ENCODE measurements at places on chromosomes 3 and 15. TPM values are rescaled to one million over a fixed set of nuclear protein-coding genes. Genes with fewer than 3 reads are reported as not detected.

The GRIP2 gene
- 1.5 TPM for total RNA-seq

The NEDD4 gene
- 96.6 TPM for total RNA-seq

The FRMD4B gene
- 0.70 TPM for total RNA-seq

The PLS1 gene
- total RNA-seq: 9.7 TPM

The SLC6A20 gene
- 0.04 TPM for total RNA-seq

The ST3GAL6 gene
- 1.1 TPM for total RNA-seq

The SAMD7 gene
- not detected for total RNA-seq

The TLR9 gene
- total RNA-seq: not detected

The GMNC gene
- not detected for total RNA-seq

The PARP9 gene
- total RNA-seq: 6.2 TPM

The CYP1A1 gene
- total RNA-seq: 1.5 TPM

The C3orf49 gene
- not detected for total RNA-seq

The ZIC1 gene
- total RNA-seq: 0.02 TPM

The TNFSF10 gene
- 0.14 TPM for total RNA-seq

The CEP19 gene
- 2.7 TPM for total RNA-seq

The CRELD1 gene
- total RNA-seq: 15.5 TPM

All from A549 treated with dexamethasone at 1 μM for 4 hours (cell line).